Mammary microvascular endothelial cell (primary cell): ENCODE measurements at places on chromosomes 4 and X. TPM values are rescaled to one million over a fixed set of nuclear protein-coding genes. Genes with fewer than 3 reads are reported as not detected.

FOXR2 gene
- not detected in 2 replicates for total RNA-seq

KLHL4 gene
- 15.7 and 19.2 TPM in 2 replicates for total RNA-seq

PABPC1L2B gene
- total RNA-seq, result not detected in 2 replicates

CCKAR gene
- not detected in 2 replicates for total RNA-seq

TLR7 gene
- total RNA-seq, result not detected in 2 replicates

TCEAL6 gene
- not detected in 2 replicates for total RNA-seq
